DMS 273 treated with DMSO at 0.1 percent for 48 hours (cell line): ENCODE measurements at places on chromosomes 3 and 15.
A peak's percentile ranks its signal among the peaks of the same experiment; 100 is the strongest.

- DNase-seq = no peak
Measured at GRCh38 chr15:83714939-83715628, 61.2 kb downstream of the ADAMTSL3 start.

- DNase-seq = no peak
Measured at GRCh38 chr3:62954580-62954979, 79.4 kb upstream of the CADPS start.

- DNase-seq = no peak
Measured at GRCh38 chr3:13879946-13880810, at the start of gene WNT7A. Gene WNT7A (minus strand): TSS chr3:13880071. CDS start chr3:13879816, 255 bp downstream.

DNA sequence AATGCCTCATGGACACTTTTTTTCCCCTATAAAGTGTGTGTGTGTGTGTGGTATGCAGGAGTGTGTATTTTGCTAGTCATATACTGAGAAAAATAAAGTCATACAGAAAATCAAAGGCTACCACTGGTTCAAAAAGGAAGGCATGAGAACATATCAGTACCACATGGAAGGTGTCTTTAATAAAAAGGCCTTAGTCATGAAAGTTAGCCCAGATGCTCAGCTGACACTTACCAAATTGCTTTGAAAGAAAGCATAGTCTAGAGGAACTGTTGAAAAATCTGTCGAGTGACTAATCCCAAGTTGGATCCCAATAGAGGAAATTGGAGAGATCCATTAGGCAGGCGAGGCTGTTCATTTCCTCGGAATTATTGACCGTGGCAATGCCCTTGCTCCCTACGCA lies 432.9 kb upstream of the CFAP20DC start:
- DNase-seq = no peak

- DNase-seq = no peak
Measured at GRCh38 chr15:67613708-67614107, 71.2 kb downstream of the MAP2K5 start.

GRCh38 chr15:68220967-68221366 lies 8.6 kb downstream of the CLN6 start:
- DNase-seq = no peak

DNA sequence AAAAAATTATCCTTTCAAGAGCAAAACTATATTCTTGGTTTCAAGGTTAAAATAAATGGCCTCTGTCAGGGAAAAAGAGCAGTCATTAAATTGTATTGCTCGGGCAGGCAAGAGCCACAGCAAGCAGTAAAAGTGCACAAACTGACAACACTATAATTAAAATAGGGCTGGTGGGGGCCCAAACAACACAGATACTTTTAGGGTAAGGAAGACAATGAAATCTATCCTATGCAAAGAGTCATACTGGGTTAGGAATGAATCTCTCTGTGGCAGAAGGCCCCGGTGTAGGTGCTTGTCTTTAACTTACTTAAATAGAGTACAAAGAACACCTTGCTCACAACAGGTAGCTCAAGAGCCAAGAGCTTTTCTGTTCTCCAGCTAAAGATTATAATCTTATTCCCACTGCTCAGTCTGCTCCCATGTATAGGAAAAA lies 94.7 kb downstream of the DLG1 start:
- DNase-seq = no peak

- no peak for DNase-seq
Measured at GRCh38 chr15:32663671-32664070, 22.2 kb downstream of the SCG5 start.

DNA sequence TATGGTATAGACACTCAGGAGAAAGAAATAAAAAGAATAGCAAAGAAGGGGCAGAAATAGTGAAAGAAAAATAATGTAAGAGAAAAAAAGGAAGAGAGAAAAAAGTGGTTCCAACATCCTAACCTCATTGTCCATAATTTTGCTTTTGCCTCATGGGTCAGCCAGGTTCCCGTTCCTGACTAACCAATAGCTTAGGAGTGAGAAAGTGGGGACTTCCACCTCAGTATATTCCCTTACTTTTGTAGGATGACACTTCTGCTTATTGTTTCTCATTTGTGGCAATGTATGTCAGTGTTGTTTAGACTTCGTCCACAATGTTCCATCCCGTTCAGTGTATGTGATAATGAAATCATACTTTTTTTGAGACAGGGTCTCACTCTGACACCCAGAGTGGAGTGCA lies 9.3 kb upstream of the SLC12A8 start:
- no peak for DNase-seq

DNA sequence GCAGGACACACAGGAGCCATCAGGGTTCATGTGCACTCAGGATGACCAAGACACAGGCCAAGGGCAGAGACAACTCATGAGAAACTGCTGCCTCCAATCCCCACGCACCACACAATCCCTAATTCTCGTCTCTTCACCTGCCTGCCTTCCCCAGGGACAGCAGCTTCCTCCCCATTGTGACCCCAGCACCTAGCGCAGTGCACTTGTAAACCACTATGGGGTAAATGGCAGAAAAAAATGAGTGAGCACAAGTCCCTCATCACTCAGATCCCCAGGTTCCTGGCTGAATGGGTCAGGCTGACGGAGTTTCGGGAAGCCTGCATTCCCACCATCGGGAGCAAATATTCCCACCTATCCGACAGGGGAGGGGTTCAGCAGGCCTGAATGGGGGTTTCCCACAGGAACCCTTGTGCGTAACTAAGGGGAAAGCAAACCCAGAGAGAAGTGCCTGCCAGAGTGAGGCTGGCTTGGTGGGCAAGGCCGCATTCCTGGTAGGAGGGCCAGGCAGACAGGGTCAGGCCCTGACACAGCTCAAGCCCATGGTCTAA lies 18.8 kb downstream of the PLXNB1 start:
- no peak for DNase-seq

DNA sequence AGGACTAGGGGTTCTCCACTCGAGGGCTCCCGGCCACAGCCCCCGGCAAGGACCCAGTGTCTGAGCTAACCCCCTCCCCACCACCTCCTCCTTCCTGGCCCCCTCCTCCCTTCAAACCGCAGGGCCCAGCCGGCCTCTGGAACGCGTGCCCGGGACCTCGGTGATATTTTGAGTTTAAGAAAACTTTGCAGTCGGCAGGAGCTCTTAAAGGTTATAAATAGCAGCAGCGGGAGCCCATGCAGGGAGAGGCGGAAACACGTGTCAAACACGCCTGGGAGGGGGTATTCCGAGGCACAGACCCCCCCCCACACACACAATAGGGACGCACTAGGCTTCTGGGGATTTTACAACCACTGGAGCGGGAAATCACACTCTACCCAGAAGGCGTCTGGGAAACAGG lies 3.1 kb upstream of the PTH1R start:
- DNase-seq = no peak

DNA sequence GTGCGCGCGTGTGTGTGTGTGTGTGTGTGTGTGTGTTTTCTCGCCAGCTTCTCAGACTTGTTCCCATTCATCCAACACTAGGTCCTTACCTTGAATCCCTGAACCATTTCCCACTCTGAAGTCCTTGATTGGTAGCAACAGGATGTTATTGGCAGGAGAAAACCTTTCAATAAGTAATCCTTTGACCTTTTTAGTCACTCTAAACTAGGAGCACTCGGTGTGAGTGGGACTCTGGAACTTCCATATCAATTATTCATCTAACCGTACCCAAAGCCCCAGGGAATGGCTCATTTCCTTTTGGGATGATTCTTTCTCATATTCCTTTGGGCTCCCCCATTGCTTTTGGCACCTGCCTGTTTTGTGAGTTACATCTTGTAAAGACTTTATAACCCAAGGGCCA lies 140.2 kb upstream of the SPRED1 start:
- DNase-seq = no peak

- DNase-seq = no peak
Measured at GRCh38 chr3:175573226-175573625, 714.1 kb downstream of the NAALADL2 start.

DNA sequence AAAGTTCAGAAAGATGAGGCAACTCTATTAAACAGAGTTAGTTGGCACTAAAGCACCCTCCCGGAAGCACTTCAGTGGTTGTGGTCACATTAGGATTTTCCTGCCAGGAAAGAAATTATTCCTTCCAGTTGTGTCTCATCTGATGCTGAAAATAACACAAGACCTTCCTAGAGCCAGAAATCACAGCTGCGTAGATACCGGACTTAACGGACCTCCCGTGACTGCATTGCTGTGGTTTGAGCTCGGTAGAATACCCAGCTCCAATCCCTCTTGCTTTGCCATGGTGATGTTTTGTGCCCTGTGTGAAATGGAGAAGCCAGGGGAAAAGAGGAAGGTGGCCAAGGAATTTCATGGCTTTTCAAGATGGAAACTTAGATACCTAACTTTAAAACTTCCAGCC lies 215.0 kb upstream of the IGF1R start:
- DNase-seq = no peak

GRCh38 chr3:62823461-62824050 lies 51.7 kb downstream of the CADPS start:
- no peak for DNase-seq

DNA sequence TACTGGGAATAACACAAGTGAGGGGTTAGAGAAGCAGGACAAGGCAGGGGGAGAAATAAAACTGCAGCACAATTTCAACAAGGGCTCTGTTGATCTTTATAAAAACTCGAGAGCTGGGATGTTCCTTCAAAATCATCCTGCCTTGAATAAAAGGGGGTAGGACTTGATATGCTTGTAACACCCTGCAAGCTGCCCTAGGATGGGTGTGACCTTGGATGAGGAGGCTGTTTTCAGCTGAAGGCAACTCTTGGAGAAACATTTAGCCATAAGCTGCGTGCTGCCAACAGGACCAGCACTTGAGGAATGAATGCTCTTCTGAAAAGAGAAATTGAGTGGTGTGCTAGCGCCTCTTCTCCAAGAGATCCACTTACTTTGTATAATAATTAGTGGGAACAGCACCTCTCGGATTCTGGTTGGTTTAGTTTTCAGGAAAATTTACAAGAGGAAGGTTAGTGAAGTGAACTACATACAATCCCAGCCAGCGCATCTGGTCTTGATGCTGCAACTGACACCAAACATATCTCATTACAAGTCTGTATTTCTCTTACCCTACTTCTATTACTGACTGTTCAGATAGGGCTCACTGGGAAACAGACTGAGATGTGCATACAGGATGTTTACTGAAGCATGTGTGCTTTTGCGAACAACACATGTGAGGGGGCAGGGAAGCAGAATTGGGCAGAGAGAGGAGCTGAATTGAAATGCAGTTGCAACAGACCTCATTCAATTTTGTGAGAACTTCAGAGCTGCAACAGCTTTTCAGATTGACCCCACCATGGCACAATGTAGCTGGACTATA lies 643.0 kb upstream of the GOLIM4 start:
- no peak for DNase-seq

GRCh38 chr3:178950676-178951075 lies 120.9 kb downstream of the ZMAT3 start:
- DNase-seq = no peak

DNA sequence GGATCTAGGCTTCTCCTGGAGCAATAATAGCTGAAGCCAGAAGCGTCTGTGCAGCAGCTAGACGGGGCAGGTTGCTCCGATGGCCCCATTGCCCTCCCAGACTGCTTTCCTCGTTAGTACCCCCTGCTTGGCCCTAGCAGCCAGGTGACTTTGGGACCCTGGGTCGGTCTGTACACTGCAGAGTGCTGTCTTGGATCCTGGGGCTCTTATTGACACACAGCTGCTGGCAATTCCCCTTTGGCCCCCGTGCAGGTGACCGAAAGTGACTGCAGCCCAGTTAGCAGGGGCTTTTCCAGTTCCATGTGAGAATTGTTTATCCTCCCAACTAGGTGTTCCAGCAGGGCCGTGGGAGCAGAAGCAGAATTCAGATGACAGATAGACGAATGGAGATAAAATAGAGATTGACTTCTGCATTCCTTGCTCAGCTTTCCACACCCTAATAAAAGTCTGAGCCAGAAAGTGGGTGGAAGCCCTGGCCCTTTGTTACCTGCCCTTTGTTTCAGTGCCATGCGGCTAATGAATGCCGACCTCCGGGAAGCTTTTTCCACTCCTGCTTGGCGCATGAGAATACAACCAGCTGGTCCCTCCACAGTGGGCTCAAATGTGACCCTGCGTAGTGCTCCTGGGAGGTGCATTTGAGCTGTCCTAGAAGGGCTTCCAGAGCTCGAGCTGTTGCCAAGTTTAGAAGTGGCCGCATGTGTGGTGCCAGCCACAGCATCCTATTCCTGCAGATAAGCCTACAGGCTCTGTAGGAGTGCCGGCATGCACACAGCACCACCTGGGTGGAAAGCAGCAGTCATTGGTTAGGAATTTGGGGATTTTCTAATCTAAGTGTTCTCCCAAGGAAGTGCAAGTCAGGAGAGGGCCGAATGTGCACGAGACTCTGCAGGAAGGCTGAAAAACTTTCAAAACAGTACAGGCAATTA lies 94.4 kb downstream of the SLCO3A1 start:
- no peak for DNase-seq

DNA sequence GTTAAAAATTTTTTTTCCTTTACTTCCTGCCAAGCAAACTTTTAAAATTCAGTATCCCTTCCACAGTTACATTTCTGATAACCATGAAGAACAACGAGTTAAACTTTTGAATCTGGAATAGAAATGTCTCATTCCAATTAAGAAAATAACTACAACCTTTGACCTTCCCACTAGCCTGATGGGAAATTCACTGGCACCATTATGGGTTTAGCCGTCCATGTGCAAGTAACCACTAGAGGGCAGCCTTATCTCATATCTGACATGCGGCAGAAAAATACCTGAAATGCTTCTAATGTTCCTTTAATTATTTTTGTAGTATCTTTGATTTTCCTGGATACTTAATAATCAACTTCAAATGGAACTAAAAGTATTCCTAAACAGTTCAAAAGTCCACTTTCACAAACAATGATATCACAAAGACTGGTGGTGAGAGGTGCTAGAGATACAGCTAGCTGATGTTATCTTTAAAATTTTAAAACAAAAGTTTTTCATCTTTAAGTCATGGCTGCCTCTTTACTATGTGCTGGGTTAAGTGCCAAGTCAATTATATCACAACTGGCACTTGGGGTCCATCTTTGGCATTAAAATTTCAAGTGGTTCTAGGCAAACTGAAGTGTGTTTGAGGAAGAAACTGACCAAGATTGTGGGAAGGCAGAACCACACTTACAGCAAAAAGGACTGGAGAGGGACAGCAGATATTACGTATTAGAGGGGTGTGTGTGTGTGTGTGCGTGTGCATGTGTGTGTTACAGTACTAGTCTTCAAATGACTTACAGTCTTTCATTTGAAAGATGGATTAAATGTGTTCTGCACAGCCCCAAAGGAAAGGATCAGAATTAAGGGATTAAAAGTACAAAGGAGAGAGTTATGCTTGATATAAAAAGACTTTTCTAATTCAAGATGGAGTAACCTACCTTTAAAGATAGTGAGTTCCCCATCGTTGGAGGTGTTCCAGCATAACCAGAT lies 107.1 kb upstream of the ICE2 start:
- DNase-seq = peak; percentile 2

GRCh38 chr3:173838644-173839043 lies 441.1 kb downstream of the NLGN1 start:
- no peak for DNase-seq

GRCh38 chr3:170638988-170639387 lies 53.1 kb upstream of the SLC7A14 start:
- no peak for DNase-seq

GRCh38 chr3:181279239-181279565 lies 289.7 kb upstream of the DNAJC19 start:
- DNase-seq = no peak

DNA sequence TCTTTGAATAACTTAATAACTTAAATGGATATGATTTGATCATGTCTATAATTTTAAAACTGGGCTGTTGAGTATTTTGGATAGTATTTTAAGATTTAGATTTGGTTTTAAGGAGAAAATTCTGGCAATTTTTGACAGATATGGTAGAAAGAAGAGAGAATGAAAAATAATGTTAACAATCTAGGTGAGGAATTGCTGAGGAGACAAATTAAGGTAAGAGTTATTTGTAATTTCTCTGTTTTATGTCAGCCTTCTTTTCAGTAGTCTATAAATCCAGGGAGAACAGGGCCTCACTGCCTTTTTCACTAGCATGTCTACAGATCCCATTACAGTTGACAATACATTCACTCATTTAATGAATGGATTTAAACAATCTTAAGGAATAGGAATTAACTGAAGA lies 144.7 kb downstream of the SERPINI1 start:
- DNase-seq = no peak
